Activated CD4-positive, alpha-beta T cell treated with anti-CD3 and anti-CD28 coated beads for 4 hours (primary cell): ENCODE measurements at places on chromosomes 7 and 10.

GRCh38 chr7:417973-418601 is 101.6 kb downstream of the PDGFA start:
- DNase-seq: no peak

GRCh38 chr10:97040706-97041105 is 145.1 kb downstream of the SLIT1 start:
- no peak for DNase-seq

DNA sequence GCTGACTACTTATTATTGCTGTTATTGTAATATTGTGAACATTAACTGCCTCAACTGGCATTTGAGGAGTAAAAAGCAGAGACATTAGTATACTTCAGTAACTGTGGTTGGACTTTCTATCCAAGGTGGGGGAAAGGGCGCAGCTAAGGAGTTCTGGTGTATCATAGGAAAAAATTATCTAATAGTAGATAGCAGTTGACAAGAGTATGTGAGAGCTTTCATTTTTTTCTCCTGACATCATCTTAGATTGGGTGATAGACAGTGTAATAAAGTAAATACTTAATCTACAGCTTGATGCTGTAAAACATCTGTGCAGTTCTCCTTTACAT is 68.9 kb downstream of the PHTF2 start:
- no peak for DNase-seq

DNA sequence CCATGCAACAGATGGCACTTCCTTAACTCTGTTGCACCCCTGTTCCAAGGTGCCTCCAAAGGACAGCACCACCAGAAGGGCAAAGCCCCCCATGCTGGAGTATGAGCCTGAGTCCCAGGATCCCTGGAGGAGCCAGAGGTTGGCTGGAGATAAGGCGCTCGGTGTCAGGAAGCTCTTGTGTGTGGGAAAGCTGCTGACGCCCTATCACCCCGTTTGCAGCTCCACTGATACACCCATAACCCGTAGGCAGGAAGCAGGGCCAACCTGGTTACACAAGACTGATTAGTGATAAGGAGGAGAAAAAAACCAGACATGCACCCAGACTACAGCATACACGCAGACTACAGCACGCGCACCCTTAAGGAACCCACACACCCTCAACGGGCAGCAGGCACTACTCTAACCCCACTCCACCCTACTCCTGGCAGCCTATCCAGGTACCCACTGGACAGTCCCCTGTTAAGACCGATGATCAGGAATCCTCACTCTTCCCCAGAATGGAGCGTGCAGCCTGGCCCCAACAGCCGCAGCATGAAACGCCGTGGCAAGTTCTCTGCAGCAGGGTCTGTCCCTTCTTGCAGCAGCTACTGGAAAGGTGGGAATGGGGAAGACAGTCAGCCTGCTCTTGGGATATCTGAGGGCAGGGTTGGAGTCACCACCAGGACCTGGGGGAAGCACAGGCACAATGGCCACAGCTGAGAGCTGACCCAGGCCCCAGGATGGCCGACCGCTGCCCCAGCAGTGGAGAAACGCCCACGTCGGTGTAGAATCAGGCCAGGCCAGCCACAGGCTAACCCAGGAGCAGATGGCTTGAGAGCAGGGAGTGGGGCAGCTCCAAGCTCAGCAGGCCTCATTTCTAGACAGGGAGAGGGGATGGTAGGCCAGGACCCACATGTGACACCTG is 38.3 kb upstream of the TUBB8 start:
- DNase-seq: no peak

GRCh38 chr10:120806081-120806480 is 45.1 kb upstream of the WDR11 start:
- no peak for DNase-seq

- no peak for DNase-seq
Observed at GRCh38 chr10:88182601-88182930, 319.1 kb downstream of the PTEN start.

DNA sequence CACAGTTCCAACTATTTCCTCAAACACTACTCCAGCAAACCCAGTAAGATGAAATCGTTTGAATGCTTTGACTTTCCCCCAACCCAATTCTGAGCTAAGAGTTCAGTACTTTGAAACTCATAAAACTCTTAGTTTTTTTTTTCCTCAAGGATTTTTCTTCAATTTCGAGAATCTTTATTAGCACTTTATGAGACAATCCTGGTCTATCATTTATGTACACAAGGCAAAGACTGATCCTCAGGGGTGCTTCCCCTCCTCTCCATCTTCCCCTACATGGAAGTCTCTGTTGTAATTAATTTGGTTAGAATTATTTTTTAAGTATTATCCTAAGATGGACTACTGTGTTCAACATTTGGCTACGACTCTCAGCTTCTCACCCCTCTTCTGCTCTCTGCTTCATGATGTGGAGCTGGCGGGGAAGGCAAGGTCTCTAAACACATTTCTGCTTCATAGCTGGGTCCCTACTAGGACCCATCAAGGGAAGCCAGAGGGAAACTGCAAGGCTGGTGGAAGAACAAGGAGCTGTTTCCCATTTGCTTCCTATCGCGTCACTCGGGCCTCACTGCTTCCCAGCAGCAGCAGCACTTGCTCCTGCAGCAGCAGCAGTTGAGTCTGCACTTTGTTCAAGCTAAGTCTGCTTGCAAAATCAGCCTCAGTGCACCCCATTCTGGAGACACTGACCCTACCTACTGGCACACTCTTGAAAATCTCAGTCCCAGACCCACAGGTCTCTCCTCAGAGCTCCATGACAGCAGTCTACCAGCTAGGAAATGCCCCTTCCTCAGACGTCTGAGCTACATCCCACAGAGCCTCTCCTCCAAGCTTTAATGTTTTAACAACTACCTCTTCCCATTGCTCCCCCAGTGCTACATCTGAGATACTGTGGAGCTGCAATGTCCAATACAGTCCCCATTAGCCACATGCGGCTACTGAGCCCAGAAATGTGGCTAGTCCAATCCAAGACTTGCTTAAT is 90.0 kb downstream of the CHCHD3 start:
- DNase-seq: no peak

GRCh38 chr7:105187302-105188169 is 173.5 kb downstream of the KMT2E start:
- DNase-seq: no peak

DNA sequence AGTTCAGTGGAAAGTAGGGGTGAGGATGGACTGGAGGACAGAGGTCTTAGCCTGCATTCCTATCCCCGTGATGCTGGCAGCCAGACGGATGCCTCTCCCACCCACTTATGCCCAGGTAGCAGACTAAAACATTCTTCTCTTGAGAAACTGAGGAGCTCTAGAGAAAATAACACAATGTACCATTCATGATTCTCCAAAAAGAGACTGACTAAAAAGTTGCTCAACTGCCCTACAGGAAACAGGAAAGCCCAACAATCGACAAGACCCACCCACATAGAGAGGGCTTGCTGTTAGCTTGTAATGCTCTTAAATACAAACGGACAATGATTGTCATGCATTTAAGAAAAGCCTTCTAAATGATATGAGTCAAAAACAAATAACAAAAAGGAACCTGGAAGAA is 33.2 kb upstream of the PDE1C start:
- no peak for DNase-seq

- no peak for DNase-seq
Observed at GRCh38 chr7:143884241-143884968, 17.6 kb downstream of the TCAF1 start.

DNA sequence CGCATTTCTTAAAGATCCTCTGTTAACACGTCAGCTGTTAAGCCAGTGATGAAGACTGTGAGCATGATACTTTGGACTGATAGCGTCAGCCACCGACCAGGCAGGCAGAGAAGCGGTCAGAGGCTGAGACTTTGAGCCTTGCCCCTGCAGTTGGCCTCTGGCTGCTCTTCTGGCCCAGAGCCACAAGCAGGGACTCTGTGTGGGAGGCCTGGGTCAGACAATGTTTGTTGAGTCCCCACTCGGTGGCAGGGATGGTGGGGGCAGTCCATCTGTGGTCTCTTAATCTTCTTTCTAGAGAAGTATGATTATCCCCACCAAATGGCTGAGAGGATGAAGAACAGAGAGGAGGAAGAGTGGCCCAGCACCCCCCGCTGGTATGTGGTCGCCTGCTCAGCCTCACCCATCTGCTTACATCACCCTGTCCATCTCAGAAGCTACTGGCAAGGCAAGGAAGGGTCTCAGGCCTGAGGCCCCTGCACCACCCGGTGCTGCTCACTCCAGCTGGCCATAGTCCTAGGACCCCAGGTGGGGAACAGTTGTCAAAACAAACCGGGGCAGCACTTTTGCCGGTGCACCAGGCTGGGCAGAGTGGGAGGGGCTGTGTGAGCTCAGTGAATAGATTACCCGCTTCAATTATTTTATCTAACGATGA is 202.9 kb downstream of the GRID1 start:
- DNase-seq: no peak
